ENCODE measurements at places on chromosomes 2 and 18.

DNA sequence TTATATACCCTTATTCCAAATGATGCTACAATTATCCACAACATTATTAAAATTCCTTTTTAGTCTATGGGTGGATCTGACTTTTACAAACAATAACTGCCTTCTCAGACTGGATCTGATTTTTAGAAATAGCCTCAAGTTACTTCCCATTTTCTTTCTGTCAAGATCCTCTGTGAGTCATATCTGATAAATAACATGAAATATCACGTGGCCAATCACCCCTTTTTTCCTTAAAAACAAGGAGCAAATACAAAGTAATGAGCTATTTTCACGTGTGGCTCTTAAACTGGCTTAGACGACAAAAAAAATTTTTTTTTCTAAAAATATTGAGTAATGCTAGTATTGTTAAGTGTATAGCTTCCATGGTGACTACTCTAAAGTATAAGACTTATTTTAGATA lies 6.7 kb downstream of the PELI1 start:
- DNase-seq: no peak

DNA sequence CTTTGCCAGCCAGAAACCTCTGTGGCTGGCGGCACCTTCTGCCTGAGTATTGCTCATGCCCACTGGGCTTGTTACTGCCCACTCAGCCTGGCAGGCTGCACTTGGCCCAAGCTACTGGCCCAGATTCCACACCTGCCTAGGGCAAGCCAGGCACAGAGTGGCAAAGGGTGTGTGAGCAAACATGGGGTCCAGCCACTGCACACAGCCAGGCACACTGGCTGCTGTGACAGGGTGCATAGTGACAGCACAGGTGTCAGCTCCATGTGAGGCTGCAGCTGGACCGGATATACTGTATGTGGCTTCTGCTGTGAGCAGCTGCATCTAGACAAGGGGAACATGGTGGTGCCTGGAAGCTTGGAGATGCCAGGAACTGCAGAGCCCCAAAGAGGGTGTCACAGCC lies 113.9 kb downstream of the COPS8 start:
- DNase-seq: no peak

DNA sequence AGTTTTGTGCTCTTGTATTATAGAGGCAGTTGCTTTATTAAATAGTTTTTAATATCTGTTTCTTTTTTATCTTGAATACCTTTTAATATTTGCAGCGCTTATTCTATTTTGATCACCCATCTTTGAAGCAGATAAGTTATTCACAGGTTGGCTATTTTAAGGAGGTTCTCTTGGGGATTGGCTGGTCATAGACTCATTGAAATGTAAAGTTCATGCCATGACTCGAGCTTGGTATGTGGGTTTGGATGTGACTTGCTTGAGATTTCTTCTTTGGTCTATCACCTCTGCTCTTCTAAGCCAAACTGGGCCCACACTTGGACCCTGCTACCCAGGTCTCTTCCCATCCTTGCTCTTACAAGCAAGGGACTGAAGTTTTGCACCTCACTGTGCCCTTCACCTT lies 33.6 kb downstream of the FARP2 start:
- no peak for DNase-seq

DNA sequence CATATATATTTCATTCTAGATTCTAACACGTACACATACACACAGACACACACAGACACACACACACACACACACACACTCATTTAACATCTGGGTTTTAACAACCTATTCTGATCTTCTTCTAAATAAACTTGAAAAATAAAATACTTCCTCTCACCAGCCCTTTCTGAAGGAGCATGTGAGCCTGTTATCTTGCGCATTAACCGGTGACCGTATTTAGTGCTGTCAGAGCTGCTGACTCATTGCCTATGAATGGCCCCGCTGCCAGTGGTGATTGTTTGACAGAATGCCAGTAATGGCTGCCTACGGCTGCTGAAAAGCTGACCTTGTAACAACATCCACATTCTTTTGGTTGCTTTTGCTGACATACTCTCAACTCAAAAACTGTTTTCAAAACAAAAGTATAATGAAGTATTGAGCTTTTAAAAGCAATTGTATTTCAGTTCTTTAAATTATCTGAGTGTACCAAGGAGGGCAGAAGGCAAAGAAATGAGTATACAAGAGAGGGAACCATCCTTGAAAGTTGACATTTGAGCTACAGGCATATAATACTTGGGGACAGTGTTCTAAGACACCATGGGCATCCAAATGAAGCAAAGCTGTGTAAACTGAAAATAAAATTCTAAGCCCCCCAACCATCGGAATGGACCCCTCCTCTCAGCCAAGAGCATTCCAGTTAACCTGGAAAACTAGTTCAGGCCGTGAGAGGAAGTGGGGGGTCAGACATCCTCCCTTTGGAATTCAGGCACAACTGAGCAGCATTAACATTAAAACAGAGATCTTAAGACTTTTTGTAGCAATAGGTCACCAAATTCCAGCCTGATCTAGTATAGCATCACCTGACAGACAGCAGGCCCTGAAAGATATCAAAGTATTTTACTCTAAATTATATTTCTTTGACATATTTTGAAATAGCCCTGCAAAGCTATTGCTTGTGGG lies 50.2 kb upstream of the DTNA start:
- no peak for DNase-seq

DNA sequence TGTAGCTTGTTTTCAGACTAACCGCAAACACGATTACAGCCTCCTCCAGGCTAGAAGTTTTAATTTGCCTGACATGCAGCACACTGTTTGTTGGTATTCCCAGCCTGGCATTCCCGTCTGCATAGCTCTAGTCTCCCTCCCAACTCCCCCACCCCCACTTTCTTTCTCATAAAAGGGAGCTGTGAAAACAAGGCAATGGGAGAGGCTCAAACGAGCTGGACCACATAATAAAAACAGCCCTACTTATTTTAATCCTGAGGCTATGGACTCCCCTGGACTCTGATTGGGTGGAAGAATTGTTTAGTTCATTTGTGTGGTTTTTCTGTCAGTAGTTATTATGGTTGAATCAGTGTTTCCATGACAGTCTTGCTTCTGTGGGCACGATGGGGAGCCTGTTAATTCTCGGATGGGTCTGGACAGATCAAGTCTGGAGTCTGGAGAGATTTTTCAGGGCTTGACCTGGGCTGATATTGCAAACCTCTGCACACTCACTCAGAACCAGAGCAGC lies 1.2 kb downstream of the STON1 start:
- DNase-seq: no peak

- no peak for DNase-seq
These were observed 104.0 kb downstream of the PRPF40A start for GRCh38 chr2:152613235-152613634.

DNA sequence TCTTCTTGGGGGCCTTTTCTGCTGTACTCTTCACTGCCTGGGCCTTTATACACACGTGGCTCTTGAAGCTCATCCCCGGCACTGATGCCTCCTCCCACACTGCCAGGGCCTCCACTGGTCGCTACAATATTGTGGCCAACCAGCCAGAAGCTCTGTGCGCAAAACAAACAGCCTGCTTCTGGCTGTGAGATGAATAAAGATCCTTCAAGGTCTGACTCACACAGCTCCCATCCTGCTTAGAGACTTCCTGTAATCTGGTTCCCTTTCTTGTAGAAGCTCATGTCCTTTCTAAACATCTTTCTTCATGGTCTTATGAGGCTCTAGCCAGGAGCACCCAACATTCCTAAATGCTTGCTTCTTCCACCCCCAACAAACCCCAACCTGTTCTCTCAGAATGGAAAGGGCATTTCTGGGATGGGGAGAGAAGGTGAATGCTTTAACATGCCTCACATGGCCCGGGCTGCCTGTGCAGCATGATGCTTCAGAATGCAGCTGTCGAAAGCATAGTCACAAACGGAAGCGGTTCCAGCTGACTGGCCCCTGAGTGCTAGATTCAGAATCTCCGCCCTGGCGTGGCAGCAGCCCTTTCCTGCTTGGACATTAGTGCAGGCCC lies 24.6 kb downstream of the NRP2 start:
- no peak for DNase-seq

DNA sequence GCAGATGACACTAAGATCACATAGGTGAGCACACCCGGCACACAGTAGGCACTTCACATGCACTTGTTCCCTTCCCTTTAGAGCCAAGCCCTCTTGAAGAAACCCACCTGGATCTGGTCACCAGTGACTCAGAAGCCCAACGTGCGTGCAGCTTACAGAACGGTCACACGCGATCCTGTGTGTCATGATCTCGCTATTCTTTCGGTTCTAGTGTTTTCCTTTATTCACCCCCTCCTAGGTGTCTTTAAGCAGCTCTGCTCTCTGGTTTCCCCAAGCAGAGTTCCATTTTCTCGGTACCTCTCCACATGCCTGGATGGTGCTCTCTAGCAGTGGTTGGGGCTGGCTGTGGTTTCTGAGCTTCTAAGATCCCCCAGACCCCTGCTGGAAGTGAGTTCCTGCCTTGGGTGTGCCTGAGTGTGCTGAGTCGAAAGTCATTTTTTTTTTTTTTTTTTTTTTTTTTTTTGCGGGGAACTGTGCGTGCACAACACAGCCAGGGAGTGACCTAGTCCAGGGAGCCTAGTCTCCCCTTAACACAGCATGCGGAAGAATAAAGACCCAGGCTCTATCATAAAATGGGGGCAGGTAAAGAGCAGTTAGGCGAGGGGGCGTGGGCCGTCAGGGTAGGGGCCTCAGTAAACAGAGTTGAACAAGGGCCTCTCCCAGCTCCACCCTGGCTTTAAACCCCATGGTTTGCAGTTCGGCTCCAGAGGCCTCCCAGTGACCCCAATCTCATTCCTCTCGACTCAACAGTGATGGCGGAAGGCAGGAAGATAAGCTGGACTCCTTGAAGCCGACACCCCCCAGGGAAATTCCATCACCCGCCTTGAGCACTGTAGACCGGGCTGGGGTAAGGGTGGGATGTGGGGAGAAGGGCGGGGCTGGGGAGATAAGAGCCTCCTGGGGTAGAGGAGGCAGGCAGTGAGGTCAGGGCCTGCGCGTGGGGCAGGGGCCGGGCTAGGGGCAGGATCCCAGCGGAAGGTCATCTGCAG lies 29.8 kb upstream of the DNMT3A start:
- DNase-seq: no peak

DNA sequence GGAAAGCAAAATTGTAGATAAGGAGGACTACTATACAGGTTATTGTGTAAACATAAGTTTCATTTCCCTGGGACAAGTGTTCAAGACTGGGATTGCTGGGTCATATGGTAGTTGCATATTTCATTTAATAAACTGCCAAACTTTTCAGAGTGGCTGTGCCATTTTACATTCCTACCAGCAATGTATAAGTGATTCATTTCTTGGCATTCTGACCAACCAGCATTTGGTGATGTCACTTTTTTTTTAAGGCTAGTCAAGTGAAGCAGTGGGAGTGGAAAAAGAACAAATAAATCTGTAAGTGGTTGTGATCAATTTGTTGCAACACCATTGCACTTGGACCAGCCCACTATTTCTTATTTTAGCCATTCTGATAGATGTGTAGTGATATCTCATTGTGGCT lies 5.2 kb upstream of the CHCHD5 start:
- no peak for DNase-seq

All from activated T-cell treated with anti-CD3 and anti-CD28 coated beads for 4 hours (primary cell).